ENCODE measurements at places on chromosomes 4 and X. TPM values are rescaled to one million over a fixed set of nuclear protein-coding genes. Genes with fewer than 3 reads are reported as not detected.

DNA sequence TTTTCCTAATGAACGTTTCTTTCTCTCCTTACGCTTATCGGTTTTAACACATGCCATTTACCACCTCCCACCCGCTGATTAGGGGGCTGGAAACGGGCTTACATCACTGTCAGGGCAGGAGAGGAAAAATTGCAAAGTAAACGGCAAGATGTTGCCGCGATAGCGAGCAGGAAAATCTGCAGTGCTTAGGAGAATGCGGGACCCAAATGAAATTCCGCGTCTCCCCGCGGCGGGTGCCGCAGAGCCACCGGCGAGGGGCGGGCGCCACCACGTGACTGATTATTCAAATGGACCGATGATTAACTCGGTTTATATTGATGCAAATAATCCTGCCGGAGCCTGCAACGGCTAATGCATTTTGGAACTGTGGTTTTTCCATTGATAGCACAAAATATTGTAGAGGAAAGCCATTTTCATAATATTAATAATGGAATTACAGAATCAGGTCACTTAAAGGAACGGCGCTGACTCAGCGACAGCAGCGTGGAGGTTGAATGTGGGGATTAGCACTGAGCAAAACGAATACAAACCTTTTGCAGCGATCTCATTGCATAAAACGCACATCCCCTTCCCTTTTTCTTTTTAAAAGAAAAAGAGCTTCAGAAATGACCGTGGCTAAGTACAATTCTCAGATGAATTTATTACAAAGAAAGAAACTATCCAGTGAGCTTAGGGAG, 224.2 kb downstream of the STIM2 start:
- peaks cover 25% of the 10 kb centered on the region for H3K27me3 ChIP-seq
- DNase-seq, result peak; percentile 65
- H3K4me1 ChIP-seq, result peaks cover 10% of the 10 kb centered on the region
- H3K4me3 ChIP-seq, result peak overlapping the region; percentile 46
- H3K36me3 ChIP-seq, result no peaks in the 10 kb centered on the region
- no peak overlapping the region for H3K27ac ChIP-seq

DNA sequence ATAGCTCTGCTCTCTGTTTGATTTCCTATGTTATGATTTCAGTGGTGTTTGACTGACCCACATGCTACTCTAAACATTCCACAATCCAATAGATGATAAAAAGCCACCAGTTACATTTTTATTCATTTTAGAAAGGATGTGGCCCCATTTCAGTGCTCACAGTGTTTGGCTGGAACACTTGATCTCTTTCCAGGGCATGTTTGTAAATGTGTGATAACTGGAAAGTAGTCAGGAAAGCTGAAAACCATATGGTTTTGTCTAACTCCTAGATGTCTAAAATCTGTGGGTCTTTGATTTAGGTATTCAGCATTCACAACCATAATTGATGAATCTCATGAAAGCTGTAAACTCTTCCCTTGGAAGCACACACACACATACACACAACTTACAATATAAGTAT, 904.9 kb upstream of the AGA start:
- no peak overlapping the region for H3K4me3 ChIP-seq
- no peaks in the 10 kb centered on the region for H3K27me3 ChIP-seq
- no peak overlapping the region for H3K27ac ChIP-seq
- no peaks in the 10 kb centered on the region for H3K36me3 ChIP-seq
- no peak for DNase-seq
- no peaks in the 10 kb centered on the region for H3K4me1 ChIP-seq

GRCh38 chr4:113113151-113113550, 63.7 kb downstream of the ANK2 start:
- H3K27me3 ChIP-seq, result no peaks in the 10 kb centered on the region
- no peak for DNase-seq
- H3K4me1 ChIP-seq, result no peaks in the 10 kb centered on the region

- no peak overlapping the region for H3K4me3 ChIP-seq
- no peaks in the 10 kb centered on the region for H3K36me3 ChIP-seq
- H3K27ac ChIP-seq, result no peak overlapping the region
- H3K27me3 ChIP-seq, result no peaks in the 10 kb centered on the region
- H3K4me1 ChIP-seq, result no peaks in the 10 kb centered on the region
These were observed 9.6 kb downstream of the RHOH start for GRCh38 chr4:40206426-40206825.

DNA sequence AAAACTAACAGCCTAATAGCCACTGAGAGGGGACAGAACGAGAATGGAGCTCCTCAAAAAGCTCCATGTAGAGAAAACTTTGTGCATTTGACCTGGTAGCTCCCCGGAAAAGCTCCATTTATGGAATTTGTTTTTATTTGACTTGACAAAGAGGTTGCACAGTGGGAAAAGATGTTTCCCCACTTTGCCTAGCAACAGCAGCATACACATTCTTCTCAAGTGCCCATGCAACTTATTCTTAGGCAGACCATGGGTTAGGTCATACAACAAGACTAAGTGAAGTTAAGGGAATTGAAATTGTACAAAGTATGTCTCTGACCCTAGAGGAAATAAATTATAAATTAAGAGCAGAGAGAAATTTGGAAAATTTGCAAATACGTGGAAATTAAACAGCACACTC, 949.6 kb upstream of the PRKX start:
- no peak overlapping the region for H3K4me3 ChIP-seq
- DNase-seq, result no peak
- H3K4me1 ChIP-seq, result no peaks in the 10 kb centered on the region
- H3K27me3 ChIP-seq, result no peaks in the 10 kb centered on the region

DNA sequence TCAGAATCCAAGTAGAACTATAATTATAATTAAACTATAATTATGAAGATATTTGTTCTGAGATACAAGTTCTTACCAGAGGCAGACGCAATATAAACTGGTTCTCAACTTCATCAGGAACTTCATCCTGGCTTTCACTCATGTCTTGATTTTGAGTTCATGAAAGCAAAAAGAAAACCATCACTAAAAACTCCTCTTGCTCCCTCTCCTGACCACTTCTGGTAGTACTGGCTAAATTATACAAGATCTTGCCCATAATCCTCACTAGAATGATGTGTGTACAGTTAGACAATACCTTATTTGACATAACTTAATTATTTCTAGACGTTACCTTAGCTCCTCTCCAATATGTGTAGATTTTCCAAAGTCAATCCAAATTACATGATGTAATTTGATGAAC, 3.7 kb downstream of the TAF7L start:
- H3K4me3 ChIP-seq, result no peak overlapping the region
- no peaks in the 10 kb centered on the region for H3K36me3 ChIP-seq
- H3K27ac ChIP-seq, result no peak overlapping the region
- H3K27me3 ChIP-seq, result peaks cover 5% of the 10 kb centered on the region
- H3K4me1 ChIP-seq, result no peaks in the 10 kb centered on the region

DNA sequence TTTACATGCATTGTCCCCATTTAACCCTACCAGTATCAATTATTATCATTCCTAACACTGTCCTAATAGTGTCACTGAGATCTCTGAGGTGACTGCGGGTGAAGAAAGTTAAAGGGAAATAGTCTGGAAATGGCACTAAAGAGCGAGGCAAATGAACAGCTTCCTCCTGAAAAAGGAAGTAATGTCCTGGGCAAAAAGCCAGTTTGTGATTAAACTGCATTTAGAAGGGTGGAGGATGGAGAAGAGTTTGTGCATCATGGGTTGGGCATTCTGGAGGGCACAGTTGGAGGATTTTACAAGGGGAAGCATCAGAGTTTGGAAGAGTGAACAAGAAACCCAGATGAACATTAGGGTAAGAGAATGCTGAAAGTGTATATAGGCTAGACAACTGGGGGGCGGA, 60.5 kb upstream of the SLC25A4 start:
- H3K27me3 ChIP-seq, result no peaks in the 10 kb centered on the region
- no peaks in the 10 kb centered on the region for H3K36me3 ChIP-seq
- DNase-seq, result peak; percentile 8
- no peaks in the 10 kb centered on the region for H3K4me1 ChIP-seq
- H3K4me3 ChIP-seq, result no peak overlapping the region

- no peaks in the 10 kb centered on the region for H3K36me3 ChIP-seq
- no peak overlapping the region for H3K27ac ChIP-seq
- H3K4me3 ChIP-seq, result no peak overlapping the region
- H3K27me3 ChIP-seq, result no peaks in the 10 kb centered on the region
- DNase-seq, result no peak
These were observed 89.7 kb upstream of the NPNT start for GRCh38 chr4:105805501-105806120.

DNA sequence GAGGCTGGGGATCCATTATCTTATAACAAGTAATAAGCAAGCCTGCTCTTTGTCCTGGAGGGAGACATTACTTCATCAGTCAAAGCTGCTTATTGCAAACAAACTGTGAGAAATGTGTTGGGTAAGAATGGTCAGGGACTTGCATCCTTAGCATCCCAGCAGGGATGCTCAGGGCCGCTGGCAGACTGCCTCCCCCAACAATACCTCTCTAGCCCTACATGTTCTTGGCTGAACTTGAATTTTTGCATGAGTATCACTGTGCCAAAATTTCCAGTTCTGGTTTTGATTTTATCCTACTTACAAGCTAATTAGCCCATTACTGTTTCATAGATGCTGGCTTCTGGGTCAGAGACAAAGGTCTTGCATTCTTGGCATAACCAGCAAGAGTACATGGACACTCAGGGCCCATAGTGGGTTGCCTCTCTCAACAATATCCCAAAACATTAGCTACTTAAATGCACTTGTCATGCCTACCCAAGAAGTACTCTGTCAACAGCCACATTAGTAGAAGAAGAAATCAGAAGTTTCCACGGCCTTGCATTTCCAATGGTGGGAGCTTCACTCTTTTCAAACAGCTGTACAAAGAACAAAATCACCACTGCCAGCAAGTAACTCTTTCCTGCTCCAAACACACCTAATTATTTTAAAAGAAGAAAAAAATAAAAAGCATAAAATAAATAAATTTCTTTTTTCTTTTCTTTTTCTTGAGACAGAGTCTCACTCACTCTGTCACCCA, 41.9 kb upstream of the NEUROG2 start:
- no peaks in the 10 kb centered on the region for H3K36me3 ChIP-seq
- no peaks in the 10 kb centered on the region for H3K27me3 ChIP-seq
- H3K27ac ChIP-seq, result no peak overlapping the region
- no peaks in the 10 kb centered on the region for H3K4me1 ChIP-seq

GRCh38 chrX:68419975-68420374, 13.3 kb downstream of the OPHN1 start:
- DNase-seq, result no peak
- no peaks in the 10 kb centered on the region for H3K36me3 ChIP-seq
- no peaks in the 10 kb centered on the region for H3K27me3 ChIP-seq
- no peaks in the 10 kb centered on the region for H3K4me1 ChIP-seq

DNA sequence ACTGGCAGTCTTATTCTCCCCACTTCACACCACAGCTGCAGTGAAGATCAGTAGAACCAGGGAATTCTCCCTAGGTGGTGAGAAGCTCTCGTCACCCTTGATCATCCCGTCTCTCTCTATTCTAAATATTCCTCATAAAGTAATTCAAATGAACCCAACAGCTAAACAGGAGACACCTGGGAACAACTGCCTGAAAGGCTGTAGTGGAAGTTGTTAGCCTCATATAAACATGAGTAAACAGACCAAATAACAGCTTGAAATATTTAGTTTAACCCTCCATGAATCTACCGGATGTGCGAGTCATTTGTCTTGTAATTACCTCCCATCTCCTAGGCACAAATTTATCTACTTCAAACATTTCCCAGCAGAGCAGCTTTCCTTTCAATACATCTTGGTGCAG, 30.4 kb upstream of the APELA start:
- no peaks in the 10 kb centered on the region for H3K36me3 ChIP-seq
- no peaks in the 10 kb centered on the region for H3K27me3 ChIP-seq
- H3K4me1 ChIP-seq, result no peaks in the 10 kb centered on the region

DNA sequence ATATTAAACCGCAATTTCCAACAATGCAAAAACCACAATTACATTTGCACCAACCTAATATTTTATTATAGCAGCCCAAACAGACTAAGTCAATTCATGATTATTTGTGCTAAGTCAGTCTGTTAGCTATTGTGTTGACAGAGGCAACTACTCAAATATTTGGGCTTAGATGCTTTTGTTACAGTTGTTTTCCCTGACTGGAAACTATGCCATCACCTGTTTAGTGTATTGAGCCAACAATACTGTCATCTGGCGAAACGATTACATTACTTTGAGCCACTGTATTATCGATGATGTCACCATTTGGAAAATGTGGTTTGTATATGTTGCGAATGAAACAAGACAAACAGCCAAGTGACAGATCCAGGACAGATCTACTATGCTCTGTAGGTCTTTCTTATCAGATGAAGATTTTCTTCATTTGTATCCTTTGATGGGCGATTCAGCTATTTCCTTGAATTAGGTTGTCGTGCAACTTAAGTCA, 38.7 kb upstream of the INTS6L start:
- no peak for DNase-seq
- H3K4me3 ChIP-seq, result no peak overlapping the region
- no peak overlapping the region for H3K27ac ChIP-seq
- H3K4me1 ChIP-seq, result peaks cover 3% of the 10 kb centered on the region

DNA sequence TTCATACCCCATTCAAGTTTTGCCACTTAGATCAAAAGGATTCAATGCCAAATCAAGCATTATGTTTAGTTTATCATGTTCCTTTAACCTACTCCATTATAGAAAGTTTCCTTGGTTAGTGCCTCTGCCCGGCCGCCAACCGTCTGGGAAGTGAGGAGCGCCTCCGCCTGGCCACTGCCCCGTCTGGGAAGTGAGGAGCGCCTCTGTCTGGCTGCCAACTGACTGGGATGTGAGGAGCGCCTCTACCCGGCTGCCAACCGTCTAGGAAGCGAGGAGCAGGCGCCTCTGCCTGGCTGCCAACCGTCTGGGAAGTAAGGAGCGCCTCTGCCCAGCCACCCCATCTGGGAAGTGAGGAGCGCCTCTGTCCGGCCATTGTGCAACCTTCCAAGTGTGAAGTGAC, 36.3 kb upstream of the PDGFRA start:
- H3K4me3 ChIP-seq, result no peak overlapping the region
- H3K27ac ChIP-seq, result no peak overlapping the region
- H3K27me3 ChIP-seq, result no peaks in the 10 kb centered on the region

GRCh38 chrX:96204928-96205327, 479.7 kb upstream of the DIAPH2 start:
- H3K27ac ChIP-seq, result no peak overlapping the region
- H3K4me1 ChIP-seq, result no peaks in the 10 kb centered on the region
- no peak for DNase-seq
- no peaks in the 10 kb centered on the region for H3K27me3 ChIP-seq

GRCh38 chrX:81868979-81869378, 667.1 kb downstream of the SH3BGRL start:
- H3K27ac ChIP-seq, result no peak overlapping the region
- no peak for DNase-seq
- H3K36me3 ChIP-seq, result no peaks in the 10 kb centered on the region
- no peak overlapping the region for H3K4me3 ChIP-seq
- no peaks in the 10 kb centered on the region for H3K27me3 ChIP-seq

THAP6 gene
- total RNA-seq, result 14.0 TPM

PRKX gene
- total RNA-seq, result 12.2 TPM

MAOA gene
- 10.3 TPM for total RNA-seq

PDE5A gene
- total RNA-seq, result 1.1 TPM

SULT1B1 gene
- not detected for total RNA-seq

SH3D19 gene
- total RNA-seq, result 18.3 TPM

PLP1 gene
- total RNA-seq, result 0.07 TPM

REELD1 gene
- total RNA-seq, result not detected

XIAP gene
- 24.7 TPM for total RNA-seq

HSPA4L gene
- 2.2 TPM for total RNA-seq

CSN3 gene
- total RNA-seq, result not detected
